ENCODE measurements at places on chromosomes 2 and 18.

- DNase-seq, result no peak
These were observed 351.3 kb upstream of the LRRTM4 start for GRCh38 chr2:77873506-77873905.

GRCh38 chr18:67194886-67195285 lies 321.6 kb downstream of the DSEL start:
- no peak for DNase-seq

DNA sequence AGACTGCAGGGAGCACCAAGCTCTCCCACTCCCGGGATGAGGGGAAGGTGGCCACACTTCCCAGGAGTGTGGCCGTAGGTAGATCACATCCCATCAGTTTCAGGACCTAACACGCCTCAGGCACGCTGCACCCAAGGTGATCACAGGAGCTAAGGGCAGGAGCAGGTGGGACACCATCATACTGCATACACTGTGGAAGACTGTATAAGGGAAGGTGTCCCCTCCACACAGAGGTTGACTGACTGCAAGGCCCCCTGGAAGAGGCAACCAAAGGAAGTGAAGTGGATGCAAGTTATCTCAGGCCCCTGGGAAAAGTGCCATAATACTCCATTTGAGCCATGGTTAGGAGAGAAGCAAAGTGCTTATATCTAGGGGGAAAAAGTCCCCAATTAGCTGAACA lies 351.9 kb upstream of the SMIM21 start:
- DNase-seq, result no peak

DNA sequence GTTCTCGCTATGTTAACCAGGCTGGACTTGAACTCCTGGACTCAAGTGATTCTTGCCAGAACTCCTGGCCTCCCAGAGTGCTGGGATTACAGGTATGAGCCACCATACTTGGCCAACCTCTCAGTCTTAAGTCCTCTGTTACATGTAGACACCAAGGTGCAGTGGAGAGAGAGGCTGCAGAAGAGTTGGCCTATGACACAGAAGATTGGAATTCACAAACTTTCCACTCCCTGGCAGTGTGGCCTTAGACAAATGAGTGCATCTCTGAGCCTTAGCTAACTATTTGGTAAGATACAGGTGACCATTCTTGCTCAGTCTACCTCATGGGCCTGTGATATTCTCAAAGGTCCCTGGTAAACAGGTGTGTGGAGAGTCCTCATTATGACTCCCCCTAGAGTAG lies 159.7 kb downstream of the MYCN start:
- no peak for DNase-seq

DNA sequence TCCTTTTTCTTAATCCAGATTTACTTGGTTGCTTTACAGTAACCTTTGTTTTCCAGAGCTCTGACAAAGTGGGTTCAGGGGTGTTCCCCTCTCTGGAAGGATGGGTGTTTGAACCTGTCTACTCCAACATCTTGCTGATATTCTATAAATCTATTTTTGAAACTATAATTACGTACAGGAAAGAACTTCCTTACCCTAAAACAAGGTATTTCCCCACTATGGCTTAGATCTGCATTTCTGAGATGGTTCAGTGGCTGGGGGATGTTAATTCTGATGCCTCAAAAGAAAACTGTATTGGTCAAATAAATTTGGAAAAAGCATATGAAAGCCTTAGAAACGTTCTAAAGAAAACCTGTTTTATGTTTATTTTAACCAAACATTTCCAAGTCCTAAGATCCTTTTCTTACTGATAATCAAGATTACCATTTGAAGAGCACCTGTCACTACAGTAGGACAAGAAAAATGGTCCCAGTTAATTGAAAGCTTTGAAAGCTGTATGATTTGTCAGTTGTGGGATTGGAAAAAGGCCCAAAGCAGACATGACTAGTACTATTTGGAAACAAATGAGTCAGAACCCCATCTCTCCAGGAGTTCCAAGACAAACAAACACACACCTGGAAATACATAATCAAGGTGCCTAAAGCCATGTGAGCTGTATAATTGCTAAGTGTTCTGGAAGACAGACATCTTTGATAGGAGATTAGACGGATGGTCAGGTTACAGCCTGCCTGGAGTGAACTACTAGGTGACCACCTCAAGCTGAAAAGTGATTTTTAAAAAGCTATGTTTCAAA lies 57.5 kb downstream of the KDM3A start:
- no peak for DNase-seq

DNA sequence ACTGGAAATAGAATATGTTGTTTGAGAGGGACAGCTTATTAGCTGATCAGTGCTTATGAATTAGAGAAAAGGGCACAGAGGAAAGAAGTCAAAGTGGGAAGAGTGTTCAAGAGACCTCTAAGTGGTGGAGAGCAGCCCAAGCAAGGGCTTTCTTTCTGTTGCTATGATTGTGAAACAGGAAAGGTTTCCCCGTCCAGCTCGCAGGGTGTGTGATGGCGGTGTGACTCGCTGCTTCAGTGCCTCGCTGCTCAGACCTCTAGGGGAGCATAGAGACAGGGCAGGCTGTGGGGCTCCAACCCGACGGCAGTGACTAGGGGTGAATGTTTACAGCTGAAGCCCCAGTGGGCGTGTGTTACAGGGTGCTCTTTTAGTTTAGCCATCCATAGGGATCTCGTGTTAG lies 166.5 kb upstream of the COPS8 start:
- DNase-seq, result no peak

- DNase-seq, result peak; percentile 72
These were observed 117.6 kb upstream of the FOSL2 start for GRCh38 chr2:28274911-28275685.

DNA sequence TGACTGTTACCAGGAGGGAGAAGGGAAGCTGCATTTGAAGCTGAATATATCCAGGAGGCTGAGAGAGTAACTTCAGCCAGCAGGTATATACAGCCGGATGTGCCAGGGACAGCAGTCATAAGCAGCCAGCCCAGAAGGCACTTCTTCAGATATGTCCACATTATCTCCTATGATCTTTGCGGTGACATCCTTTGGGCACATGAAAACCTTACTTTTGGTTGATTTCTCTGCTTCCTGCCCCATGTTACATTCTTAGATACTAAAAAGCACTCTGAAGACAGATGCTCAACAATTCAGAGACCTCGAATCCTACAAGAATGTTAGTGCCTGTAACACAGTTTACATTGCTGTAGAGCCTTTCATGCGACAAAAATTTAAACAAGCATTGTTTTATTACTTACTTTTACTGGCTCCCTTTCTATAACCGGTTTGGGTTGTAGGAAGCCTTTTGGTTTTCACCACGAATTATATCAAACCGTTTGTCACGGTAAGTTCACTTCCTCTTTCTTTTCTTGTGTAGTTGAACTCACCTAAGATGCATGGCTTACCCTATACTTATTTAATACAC lies 50.3 kb upstream of the TLK1 start:
- DNase-seq, result no peak

DNA sequence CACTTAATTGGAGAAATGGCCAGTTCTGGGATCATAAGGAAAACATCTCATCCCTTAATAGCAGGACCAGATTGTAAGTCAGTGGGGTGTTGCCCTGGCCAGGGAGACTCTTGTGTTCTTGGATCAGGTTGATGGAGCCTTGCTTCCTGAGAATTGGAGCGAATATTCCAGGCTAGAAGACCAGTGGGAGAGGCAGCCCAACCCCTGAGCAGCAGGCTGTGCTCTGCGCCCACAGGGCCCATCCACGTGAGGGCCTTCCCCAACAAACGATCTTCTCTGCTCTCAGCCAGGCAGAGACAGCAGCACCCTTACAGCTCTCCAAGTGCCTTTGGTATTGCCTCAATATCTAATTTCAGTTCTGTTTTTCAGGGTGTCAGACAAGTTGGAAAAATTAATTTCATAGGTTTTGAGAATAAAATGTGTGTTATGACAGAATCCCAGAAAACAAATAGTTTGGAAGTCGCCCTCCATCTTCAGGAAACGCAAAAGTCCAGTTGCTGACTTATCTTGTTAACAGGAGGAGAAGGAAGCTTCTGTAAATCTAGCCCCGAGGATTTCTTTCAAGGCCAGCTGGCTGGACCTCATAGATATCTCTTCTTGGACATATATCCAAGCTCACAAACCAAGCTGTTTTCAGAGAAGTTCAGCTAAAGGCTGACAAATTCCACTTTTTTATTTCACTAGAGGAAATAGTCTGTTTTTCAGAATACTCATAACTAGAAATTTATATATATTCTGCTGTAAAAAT lies 105.5 kb downstream of the COPS8 start:
- DNase-seq, result no peak

GRCh38 chr2:111201214-111201613 lies 80.5 kb downstream of the BCL2L11 start:
- no peak for DNase-seq

- DNase-seq, result no peak
These were observed 272.8 kb downstream of the CYRIA start for GRCh38 chr2:16392647-16393499.

DNA sequence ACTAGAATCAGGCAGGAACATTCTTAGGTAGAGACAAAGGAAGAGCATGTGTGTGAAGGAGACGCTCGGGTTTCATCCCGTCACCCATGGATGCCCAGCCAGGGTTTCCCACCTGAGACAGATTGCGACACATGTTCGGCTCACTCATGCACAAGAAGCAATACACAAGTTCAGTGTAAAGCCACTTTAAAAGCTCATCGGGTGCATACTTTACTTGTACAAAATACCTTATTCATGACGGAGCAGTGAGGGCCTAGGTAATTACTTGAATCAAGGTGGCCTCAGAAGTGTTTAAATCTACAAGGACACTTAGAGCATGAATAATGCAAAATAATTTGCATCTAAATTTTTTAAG lies 42.0 kb downstream of the ZEB2 start:
- no peak for DNase-seq

Data from NCI-H460 (cell line).